ENCODE measurements at places on chromosomes 6 and 20. TPM values are rescaled to one million over a fixed set of nuclear protein-coding genes. Genes with fewer than 3 reads are reported as not detected.

The CTAGE9 gene
- not detected for total RNA-seq

The THBD gene
- total RNA-seq, result 42.2 TPM

The SIRPB1 gene
- 0.16 TPM for total RNA-seq

The SYTL3 gene
- total RNA-seq, result 1.5 TPM

The BMP6 gene
- total RNA-seq, result 330 TPM

The CALHM6 gene
- 1.3 TPM for total RNA-seq

The DNMT3B gene
- 1.7 TPM for total RNA-seq

The STXBP5 gene
- total RNA-seq, result 12.8 TPM

The TOX2 gene
- total RNA-seq, result 1.7 TPM

The SNX3 gene
- total RNA-seq, result 193 TPM

The FAM83C gene
- total RNA-seq, result not detected

The TBX18 gene
- total RNA-seq, result 31.0 TPM

The RIMS4 gene
- total RNA-seq, result not detected

The GRM1 gene
- under 0.01 TPM for total RNA-seq

The APOBEC2 gene
- total RNA-seq, result not detected

The GABRR2 gene
- total RNA-seq, result 0.32 TPM

The UFL1 gene
- total RNA-seq, result 13.9 TPM

The SEMG1 gene
- total RNA-seq, result not detected

The BEND6 gene
- total RNA-seq, result 0.19 TPM

The CTCFL gene
- total RNA-seq, result not detected

The MAP1LC3A gene
- 28.1 TPM for total RNA-seq

The BTNL2 gene
- total RNA-seq, result not detected

The MOG gene
- not detected for total RNA-seq

The MCUR1 gene
- total RNA-seq, result 7.3 TPM

The HLA-DPB1 gene
- total RNA-seq, result 33.0 TPM

The TNFRSF6B gene
- 28.5 TPM for total RNA-seq

The VARS2 gene
- total RNA-seq, result 11.8 TPM

The KCNG1 gene
- total RNA-seq, result 3.4 TPM

The PPP1R16B gene
- total RNA-seq, result 184 TPM

The TRIM10 gene
- total RNA-seq, result not detected

The SRXN1 gene
- total RNA-seq, result 30.1 TPM

The PPP1R3G gene
- 0.16 TPM for total RNA-seq

The RNF5 gene
- total RNA-seq, result 33.4 TPM

The TMEM200A gene
- 0.19 TPM for total RNA-seq

The ROS1 gene
- total RNA-seq, result not detected

The TTBK1 gene
- 0.06 TPM for total RNA-seq

The PROKR2 gene
- total RNA-seq, result not detected

The ARFGEF3 gene
- total RNA-seq, result 2.1 TPM

The RAET1E gene
- total RNA-seq, result not detected

The CLPSL1 gene
- not detected for total RNA-seq

The SOD2 gene
- 366 TPM for total RNA-seq

The SMLR1 gene
- not detected for total RNA-seq
